Brain (organoid and tissue), 16 donors: ENCODE measurements at places on chromosomes 4 and X. TPM values are rescaled to one million over a fixed set of nuclear protein-coding genes. Genes with fewer than 3 reads are reported as not detected.

TEX28 gene
- not detected for polyA plus RNA-seq

USP17L24 gene
- not detected for polyA plus RNA-seq

FGF13 gene
- 5.6 TPM for polyA plus RNA-seq

FATE1 gene
- polyA plus RNA-seq, result 0.75 TPM

CENPVL2 gene
- not detected for polyA plus RNA-seq

FAM53A gene
- 5.2 TPM for polyA plus RNA-seq

TREX2 gene
- polyA plus RNA-seq, result not detected

GC gene
- not detected for polyA plus RNA-seq

XPNPEP2 gene
- not detected for polyA plus RNA-seq

GCNA gene
- polyA plus RNA-seq, result 0.15 TPM

SPARCL1 gene
- 345 TPM for polyA plus RNA-seq

ARMCX1 gene
- 31.2 TPM for polyA plus RNA-seq

DNA sequence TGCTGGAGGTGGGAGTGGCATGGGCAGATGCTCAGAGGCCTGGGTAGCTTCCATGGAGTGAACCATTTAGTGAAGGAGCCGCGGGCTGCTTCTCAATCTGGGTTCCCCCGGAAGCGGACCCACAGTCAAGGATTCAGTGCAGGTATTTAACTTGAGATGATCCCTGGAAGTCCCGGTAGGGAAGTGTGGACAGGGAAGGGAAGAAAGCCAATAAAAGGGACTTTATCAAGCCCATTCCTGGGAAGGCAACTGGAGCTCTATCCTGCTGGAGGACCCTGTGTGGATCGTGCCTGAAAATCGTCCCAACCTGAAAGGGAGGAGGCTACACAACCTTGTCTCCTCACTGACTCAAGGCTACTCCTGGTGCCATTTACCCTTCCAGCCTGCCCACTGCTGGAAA is 76.9 kb downstream of the DHX15 start:
- no peak for DNase-seq

- no peak for DNase-seq
Observed at GRCh38 chrX:80120335-80120734, 105.8 kb downstream of the TBX22 start.

DNA sequence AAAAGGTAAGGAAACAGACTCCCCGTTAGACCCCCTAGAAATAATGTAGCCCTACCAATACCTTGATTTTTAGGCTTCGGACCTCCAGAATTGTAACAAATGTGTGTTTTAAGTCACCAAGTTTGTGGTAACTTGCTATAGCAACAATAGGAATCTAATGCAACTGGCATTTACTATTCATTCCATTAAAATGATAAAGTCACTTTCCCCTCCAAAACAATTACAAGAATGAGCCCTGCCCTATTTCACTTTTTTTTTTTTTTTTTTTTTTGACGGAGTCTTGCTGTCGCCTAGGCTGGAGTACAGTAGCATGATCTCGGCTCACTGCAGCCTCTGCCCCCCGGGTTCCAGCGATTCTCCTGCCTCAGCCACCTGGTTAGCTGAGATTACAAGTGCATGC is 3.5 kb upstream of the DDX60L start:
- no peak for DNase-seq

DNA sequence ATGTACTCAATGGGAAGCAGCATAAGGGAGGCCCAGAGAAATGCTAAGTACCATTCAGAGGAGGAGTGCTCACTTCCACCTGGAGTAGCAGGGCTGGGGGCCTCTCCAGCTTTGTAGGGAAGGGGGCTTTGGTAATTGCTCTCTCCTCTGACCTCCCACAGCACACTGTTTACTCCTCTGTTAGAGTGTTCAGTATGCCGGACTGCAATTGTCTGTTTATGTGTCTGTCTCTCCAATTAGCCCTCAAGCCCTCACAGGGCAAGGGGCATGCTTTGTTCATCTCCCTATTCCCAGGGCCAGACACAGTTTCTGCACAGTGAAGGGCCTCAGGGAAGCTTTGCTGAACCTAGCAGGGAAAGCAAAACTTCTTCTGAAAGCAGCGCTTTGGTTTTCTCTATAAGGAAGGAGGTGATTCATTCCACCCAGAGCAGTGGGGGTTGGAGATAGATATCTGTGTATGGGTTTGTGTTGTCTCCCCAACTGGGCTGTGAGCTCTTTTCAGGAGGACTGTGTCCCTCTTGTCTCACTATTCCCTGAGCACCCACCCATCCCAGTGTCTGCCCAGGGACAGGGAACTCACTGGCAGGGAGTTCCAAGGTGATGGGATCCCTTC is 50.0 kb upstream of the VMA21 start:
- no peak for DNase-seq

- no peak for DNase-seq
Observed at GRCh38 chr4:25881193-25881592, 18.4 kb upstream of the SEL1L3 start.

DNA sequence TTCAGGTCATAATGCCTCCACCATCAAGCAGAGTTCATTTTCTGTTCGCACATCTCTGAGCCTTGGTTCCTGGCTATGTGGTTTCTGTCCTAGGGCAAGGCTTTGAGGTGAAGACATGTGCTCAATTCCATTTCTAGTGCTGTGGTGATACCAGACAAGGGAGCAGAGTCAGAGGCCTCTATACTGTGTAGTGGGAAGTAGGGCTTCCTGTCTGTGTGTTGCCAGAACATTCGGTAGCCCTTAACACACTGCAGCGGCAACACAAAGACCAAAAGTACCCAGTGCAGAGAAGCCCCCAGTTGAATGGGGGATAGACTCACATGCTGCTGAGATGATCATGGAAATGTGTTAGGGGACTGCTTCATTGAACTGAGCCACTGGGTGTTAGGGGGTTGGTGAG is 56.4 kb downstream of the STARD8 start:
- DNase-seq, result no peak

DNA sequence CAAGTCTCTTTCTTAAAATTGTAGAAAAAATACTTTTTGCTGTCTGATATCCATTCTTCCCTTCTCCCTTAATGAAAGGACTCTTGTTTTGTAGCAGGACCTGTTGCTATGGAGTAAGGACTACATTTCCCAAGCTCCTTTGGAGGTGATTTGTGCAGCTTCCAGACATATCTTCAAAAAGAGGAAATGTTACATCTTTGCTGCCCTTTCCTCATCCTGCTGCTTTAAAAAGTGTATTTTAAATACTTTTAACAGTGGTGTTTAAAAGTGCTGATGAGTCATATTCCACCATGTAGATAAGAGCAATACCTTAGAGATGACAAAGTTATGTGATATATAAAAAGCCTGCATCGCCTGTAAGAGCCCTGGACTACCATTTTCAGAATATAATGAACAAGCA is 98.7 kb downstream of the CFAP299 start:
- no peak for DNase-seq

DNA sequence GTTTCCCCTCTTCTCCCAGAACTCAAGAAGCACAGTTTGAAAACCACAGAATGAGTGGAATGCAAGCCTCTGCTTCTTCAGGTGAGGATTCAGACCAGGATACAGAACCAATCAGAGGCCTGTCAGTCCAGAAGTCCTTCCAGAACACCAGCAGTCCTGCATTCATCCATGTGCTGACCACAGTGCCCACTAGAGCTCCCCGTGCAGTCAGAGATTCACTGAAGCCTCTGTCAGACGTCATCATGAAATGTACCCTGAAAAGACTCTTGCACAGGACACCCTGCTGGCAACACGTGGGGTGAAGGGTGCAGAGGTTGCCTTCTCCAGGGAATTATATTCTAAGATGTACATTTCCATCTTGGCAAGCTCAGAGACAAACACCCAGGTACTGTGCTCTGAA is 75.9 kb upstream of the LSM6 start:
- DNase-seq, result no peak

DNA sequence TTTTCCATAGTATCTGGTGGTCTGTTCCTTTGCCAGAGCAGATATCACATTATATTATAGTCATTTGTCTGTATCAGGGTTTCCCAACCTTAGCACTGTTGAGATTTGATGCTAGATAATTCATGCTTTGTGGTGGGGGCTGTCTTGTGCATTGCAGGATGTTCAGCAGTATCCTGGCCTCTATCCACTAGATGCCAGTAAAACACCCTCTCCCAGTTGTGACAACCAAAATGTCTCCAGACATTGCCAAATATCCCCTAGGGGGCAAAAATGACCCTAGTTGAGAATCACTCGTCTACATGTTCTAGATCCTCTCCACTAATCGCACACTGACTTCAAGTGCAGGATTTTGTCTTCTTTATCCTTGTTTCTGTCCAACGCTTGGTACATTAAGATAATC is 160.8 kb downstream of the FANCB start:
- no peak for DNase-seq

DNA sequence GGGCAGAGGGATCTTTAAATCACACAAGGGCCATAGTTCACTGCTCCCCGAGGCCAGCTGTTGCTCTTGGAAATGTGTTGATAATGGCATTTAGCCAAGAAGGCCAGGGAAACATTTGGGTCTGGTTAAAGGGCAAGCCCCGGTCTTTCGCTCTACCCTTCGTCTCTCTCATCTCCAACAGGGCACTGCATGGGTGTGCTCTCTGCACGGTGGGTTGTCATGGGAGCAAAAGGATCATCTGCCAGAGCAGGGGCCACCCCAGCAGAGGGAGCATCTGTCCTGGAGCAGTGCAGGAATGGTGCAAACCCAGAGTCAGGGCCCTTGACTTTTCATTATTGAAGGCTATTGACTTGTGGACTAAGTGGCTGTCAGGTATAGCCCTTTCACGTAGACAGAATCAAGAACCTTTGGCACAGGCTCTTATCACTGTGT is 22.7 kb upstream of the PGRMC2 start:
- DNase-seq, result no peak

DNA sequence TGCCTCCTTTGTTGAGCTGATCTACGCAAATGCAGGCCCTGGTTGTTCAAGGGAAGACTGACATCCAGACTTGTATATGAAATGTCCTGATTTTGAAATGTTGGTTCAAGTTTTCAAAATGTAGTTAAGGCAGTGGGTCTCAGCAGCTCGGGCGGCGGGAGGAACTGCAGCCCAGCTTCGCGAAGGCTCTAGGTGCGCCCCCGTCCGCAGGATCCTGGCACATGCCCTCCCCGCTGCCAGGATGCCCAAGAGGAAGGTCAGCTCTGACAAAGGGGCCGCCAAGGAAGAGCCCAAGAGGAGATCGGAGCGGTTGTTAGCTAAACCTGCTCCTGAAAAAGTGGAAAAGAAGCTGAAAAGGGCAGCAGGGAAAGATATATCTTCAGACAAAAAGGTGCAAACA is 1310.1 kb downstream of the ADGRL3 start:
- DNase-seq, result no peak

DNA sequence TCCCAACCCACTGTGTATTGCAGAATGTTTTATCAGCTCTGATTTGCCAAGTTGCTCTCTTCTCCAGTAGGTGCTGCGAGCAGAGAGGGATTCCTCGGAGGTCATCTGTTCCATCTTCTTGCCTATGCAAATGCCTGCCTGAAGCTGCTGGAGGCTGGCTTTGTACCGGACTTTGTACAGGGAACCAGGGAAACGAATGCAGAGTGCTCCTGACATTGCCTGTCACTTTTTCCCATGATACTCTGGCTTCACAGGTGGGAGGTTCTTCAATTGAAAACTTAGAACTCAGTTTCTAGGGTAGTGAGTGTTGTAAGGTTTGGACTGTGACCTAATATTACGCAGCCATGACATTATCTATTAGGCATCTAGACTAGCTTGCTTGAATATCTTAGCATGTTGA is 24.9 kb downstream of the AR start:
- no peak for DNase-seq

DNA sequence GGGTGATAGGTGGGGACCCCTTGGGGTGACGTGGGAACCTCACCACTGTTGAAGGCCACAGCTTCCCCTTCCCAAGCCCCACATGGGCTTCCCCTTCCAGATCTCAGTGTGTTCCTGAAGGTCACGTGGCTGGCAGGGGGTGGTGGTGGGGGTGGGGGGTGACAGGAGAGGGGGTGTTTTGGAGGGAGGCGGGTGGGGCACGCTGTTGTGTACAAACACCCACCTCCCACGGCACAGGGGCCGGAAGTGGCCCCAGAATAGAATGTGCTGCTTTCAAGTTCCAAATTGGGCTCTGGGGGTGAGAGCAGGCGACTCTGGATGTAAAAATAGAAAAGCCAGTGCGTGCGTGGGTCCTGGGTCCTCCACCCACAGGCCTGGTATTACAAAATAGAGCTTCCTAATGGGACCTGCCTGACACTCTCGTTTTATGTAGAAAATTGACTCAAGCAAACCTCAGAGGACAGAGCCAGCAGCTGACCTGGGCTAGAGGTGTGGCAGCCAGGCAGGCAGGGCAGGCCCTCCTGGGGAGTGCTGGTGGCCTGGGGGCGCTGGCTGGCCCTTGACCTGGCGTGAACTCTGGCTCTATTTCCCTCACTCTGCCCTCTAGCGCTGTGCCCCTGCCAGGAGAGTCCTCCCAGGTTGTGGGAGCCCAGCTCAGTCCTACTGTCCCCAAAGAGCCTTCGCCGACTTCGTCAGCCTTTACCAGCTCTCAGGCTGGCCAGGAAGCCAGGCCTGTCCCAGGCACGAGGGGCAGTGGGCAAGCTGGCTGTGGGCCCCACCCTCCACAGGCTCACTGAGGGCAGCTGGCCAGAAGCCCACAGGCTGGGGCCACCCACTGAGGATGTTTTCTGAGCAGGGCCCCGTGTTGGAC is 5.4 kb upstream of the SH3BP2 start:
- DNase-seq, result no peak

DNA sequence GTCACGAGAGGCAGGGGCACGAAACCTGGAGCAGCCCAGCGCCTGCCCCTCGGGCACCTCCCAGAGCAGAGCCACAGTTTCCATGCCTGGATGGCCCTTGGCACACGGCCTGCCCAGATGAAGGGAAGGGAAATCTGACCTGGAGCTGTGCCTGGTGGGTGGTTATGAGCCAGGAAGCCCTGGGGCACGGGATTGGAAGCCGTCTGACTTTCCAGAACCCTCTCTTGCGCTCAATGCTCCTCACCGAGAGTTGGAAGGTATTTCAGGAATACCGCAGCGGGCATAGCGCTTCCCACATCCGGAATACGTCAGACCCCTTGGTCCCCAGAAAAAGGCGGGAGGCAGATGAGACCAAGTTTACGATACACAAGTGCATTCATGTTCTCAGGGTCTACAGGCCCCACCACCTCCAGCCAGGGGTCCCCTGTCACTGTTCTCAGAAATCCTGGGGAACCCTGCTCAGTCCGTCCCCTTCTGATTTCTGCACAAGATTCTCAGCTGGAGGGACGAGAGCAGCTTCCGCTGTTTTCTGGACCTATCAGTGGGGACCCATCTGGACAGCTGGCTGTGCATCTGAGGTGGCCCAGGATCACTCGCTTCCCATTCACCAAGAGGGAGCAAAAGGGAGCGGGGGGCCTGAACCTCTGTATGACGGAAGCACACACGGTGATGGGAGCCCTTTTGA is 172.9 kb downstream of the AFAP1 start:
- no peak for DNase-seq

GRCh38 chrX:45134315-45134731 is 66.4 kb downstream of the DIPK2B start:
- DNase-seq, result peak; percentile 67

DNA sequence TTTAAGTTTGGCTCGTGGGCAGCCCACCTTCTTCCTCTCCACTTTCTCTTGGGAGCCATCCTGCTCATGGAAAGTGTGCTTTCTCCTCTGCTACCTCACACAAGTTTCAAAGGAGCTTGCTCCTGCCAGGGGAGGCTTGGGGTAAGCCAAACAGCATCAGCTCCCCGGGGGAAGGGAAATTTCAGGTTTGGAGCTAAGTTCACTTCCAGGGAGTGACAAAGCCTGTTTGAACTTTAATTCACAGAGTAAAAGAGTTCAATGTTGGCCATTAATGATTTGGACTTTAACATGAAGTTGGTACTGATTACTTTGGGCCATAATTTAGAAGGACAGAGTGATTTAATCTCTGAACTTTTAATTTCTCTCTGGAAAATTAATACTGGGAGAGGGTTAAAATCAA is 4.7 kb upstream of the PGRMC2 start:
- DNase-seq, result no peak
